ENCODE measurements at places on chromosomes 2 and 18.

DNA sequence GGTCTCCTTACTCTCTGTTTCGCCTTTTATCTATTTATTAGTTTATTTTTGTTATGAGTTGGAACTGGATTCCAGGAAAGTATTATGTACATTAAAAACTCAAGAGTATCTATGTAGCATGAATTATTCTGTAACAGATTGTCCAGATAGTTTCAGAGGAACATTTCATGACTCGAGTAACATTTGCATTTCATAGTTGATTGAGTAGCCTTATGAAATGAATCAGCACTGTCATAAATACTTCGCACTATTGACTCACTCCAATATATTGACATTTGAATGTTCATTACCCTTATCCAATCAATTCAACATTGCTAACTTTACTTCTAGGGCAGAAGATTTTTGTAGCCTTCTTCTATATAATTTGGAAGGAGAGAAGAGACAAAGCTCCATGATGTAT is 11.3 kb upstream of the VRK2 start:
- DNase-seq: no peak

GRCh38 chr2:224958462-224958857 is 83.8 kb downstream of the DOCK10 start:
- no peak for DNase-seq

DNA sequence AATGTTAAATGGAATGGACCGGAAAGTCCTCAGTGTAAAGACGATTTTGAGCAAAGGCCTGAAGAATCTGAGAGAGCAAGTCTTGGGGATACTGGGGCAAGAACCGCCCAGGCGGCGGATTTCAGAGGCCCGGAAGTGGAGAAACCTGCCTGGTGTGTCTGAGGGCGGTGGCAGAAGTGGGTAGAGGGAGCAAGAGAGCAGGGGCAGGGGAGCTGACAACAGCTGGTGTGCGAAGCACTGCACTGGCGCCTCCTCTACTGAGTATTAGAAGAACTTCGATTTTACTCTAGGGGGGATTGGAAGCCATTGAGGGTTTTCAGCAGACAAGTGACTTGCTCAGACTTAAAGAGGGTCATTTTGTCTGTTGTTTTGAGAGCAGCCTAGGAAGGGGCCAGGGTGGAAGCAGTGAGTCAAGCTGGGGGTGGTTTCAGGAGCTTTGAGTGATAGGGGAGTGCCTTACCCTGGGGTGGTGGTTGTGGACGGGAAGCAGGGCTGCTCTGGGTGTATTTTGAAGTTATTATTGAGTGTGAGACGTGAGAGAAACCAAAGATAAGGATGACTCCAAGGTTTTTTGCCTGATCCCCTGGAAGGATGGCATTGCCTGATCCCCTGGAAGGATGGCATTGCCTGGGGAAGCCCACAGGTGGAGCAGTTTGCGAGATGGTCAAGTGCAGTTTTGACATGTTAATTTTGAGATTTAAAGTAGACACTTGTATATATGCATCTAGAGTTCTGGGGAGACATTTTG is 52.5 kb downstream of the ZNF236 start:
- DNase-seq: no peak

DNA sequence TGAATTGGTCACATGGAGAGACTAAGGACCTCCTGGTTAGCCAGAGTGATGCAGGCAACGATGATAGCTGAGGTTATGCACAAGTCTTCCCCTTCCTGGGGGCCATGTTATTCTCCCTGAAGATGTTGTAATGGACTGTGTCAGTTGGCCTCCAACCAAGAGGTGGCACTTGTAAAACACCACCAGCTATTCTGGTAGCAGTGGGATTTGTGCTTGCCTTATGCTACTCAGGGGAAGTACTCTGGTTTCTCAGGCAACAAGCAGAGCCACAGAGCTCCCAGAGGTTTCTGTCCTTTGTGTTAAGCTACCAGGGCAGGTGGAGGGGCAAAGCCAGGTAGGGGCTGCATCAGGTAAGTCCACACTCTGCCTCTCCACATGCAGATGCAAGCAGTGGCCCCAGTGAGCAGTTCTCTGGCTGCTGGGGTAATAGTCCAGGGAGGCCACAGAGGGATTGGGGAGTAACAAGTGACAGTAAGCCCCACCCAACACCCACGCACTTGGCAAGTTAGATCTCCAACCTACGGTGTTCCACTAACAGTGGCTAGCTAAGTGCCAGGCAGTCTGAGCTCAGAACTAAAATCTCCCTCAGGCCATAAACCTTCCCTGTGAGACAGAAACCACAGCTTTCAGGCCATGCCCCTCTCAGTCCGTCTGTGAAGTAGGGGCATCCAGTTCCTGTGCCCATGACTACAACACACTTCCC is 99.7 kb downstream of the RND3 start:
- DNase-seq: no peak

- DNase-seq: no peak
Observed at GRCh38 chr2:200795028-200795440, 16.7 kb upstream of the BZW1 start.

- DNase-seq: no peak
Observed at GRCh38 chr2:42438685-42439084, 55.1 kb downstream of the KCNG3 start.

DNA sequence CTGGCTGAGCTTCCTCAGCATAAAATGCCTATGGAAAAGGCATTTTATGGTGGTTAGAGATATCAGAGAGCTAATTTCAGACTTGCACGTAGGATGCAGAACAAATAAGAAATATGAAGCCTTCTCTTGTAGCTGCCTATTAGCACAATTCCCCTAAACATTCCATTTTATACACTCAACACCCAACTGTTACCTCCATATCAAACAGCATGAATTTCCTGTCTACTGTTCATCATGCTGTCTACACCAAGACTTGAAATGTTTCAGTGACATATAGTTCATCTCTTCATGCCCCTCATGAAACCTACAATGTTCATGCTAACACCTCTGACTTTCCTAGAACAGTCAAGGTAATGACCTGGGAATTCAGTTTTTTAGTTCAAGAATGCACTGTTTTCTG is 249.9 kb downstream of the PIEZO2 start:
- DNase-seq: no peak

DNA sequence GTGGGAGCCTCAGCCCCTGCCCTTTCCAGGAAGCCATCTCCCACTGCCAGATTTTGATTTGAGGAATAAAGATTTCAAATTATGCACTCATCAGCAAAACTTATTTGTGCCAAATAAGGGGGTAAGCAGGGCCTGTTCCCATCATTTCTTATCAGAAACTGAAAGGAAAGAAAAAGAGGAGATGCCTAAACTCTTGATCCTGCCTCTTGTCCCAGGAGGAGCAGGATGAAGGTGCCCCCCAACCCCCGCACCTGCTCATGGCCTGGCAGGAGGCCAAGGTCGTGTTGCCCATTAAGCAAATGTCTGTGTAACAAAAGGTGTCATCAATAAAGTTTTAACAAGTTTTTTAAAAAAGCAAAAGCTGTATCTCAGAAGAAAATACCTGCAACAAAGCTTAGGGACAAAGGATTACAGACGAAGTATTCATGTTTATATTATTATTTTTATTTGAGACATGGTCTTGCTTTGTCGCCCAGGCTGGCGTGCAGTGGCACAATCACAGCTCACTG is 80.0 kb downstream of the INPP5D start:
- no peak for DNase-seq

DNA sequence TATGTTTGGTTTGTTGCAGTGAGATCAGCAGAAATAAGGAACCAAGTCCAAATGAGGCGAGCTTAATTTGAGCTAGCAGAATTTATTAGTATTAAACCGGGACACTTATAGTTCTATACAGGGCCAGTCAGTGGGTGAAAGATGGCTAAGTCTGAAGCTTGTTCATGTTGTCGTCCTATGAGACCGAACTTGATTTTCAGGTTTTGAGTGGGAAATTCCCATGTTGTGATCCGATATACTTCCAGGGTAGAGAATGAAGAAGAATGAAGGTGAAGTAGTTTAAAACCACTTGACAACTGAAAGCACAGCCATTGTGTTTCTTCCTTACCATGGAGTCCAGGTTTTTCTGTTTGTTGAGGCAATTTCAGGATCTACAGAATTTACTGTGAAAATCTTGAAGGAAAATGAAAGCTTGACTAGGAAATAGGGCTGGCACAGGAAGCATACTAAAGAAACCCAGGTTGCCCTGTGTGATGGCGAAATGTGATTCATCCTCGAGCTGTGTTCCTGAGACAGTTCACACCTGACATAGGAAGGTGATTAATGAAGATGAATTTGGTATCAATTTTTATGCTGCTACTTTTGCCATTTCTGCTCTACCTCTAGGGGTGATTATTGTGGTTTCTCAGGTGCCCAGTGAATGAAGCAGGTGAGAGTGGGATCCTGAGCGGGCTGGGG is 37.6 kb upstream of the MGAT5 start:
- no peak for DNase-seq

DNA sequence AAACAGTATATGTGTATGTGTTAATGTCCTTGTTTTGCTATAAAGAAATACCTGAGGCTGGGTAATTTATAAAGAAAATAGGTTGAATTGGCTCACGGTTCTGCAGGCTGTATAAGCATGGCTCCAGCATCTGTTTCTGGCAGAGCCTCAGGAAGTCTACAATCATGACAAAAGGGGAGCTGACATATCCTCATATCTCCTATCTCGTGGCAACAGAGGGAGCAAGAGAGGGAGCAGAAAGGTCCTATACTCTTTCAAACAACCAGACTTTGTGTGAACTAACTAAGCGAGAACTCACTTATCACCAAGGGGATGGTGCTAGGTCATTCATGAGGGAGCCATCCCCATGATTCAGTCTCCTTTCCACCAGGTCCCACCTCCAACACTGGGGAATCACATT is 13.0 kb downstream of the CALCRL start:
- no peak for DNase-seq

DNA sequence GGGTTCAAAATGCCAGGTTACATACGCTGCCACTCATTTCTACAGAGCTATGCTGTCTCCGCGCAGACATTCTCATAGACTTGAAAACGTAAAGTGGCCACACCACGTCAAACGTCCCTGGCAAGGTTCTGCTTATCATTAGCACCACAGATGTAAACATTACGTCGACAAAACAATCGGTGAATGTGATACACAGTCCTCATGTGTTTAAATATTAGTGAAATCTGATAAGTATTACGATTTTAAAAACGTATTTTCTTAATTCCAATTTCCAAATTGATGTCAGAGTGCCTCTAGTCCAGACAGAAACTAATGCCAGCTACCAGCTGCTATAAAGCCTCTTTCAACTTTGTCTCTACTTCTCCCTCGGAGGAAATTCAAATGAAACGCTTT is 1.2 kb downstream of the STK17B start:
- DNase-seq: peak; percentile 72

DNA sequence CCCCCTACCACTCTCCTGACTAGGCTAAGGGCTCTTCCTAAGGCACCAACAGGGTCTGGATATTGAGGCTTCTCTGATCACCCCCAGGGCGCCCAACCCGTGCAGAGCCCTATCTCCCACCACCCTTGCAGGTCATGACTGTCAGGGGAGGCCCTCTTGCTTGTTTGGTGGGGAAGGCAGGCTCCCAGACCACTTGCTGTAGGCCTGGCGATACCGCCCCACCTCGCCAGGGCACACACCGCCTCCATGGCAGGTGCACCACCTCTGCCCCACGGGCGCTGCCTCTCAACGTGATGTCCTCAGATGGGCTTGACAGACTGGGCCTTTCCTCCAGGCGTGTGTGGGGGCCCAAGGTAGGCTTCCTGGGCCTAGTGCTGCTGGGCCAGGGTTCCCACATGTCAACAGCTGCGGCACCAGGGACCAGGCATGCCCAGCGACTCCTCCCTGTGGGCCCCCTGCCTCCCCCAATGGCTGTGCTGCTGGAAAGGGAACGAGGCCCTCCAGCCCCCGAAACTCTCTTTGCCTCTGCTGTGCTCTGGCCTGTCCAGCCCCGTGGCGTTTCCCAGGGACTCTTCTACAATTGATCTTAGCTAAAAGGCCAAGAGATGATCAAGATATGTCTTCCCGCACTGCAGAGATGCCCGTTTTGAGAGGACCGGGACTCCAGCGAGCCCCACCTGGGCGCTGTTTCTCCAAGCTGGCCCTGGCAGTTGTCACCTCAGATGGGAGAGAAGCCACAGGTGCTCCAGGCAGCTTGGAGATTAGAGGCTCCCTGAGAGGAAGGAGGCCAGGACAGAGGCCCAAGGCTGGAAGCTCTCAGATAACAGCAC is 7.5 kb downstream of the NPPC start:
- DNase-seq: no peak

GRCh38 chr2:8709611-8710010 is 27.8 kb downstream of the ID2 start:
- no peak for DNase-seq

DNA sequence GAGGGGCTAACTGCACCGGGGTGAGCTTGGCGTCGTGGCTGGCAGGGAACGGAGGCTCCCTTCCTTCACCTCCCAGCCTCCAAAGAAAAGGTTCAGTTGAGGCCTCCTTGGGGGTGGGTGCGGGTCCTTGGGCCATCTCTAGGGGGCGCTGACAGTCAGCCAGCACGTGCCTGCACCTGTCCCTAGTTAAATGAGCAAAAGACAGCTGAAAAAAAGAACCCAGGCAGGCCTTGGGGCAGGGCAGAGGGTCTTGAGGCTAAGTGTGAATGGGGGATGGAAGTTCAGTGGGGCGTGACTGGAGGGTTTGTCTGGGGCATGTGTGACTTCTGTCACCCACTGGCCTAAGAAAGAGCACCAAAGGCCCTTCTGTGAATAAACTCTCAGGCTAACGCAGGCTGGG is 56.4 kb downstream of the ZFP36L2 start:
- DNase-seq: no peak

DNA sequence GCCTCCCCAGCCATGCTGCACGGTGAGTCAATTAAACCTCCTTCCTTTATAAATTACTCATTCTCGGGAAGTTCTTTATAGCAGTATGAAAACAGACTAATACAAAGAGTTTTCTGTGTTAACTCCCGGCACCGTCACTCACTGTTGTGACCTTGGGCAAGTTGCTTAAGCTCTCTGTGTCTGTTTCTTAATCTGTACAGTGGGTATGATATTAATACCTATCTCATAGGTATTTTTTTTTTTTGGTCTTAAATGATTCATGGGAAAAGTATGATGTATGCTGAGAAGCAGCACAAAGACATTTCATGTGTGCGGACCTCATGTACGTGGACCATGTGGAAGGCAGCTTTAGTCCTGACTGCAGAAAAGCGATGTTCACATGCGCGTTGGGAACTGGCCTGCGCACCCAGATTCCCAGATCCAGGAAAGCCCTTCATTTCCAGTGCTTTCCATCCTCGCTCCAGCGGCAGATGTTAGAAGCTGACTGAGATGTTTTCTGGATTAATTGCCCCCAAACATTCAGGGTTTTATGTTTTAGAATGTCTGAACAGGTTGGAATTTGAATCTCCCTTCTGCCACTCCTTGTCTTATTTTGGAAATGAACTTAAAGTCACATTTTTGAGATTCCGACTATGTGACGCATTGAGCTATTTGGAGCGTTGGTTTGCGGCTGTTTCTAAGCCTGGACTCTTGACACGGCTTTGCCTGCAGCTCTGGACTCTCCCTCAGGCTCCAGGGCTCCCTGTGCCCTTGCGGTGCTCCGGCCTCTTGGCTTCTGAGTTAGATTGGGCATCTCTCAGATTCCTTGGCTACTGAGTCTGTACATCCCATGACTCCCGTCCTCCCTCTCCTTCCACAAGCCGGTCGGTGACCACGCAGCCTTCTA is 61.4 kb downstream of the SLC4A3 start:
- DNase-seq: no peak

- no peak for DNase-seq
Observed at GRCh38 chr2:131067465-131068125, 25.7 kb downstream of the FAM168B start.
